ENCODE measurements at places on chromosomes 6 and 20.

DNA sequence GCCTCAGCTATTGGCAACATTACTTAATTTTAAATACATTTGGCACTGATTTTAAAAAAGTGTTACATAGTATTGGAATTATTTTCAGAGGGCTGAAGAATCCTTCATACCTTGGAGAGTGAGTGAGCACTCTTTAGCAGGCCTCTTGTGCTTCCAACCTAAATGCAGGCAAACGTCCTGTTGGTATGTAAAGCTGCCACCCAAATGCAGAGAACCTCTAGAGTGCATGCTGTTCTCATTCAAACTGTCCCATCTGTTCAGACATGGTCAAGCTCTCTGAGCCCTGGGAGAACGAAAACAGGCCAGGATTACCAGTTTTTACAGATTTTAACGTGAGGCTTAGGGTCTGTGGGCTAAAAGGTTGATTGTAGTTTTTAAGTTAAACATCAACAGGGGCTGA lies 378.0 kb upstream of the FLRT3 start:
- no peak for DNase-seq

- DNase-seq, result no peak
Measured at GRCh38 chr20:57260934-57261333, 5.5 kb downstream of the BMP7 start.

- no peak for DNase-seq
Measured at GRCh38 chr6:28523241-28523622, 2.4 kb upstream of the GPX5 start.

GRCh38 chr6:89289710-89290109 lies 25.4 kb downstream of the GABRR2 start:
- no peak for DNase-seq

- DNase-seq, result no peak
Measured at GRCh38 chr6:62615366-62616015, 329.5 kb upstream of the KHDRBS2 start.

GRCh38 chr6:31405996-31406395 lies 2.6 kb downstream of the MICA start:
- DNase-seq, result no peak

- no peak for DNase-seq
Measured at GRCh38 chr6:157151989-157152388, 171.3 kb downstream of the TMEM242 start.

DNA sequence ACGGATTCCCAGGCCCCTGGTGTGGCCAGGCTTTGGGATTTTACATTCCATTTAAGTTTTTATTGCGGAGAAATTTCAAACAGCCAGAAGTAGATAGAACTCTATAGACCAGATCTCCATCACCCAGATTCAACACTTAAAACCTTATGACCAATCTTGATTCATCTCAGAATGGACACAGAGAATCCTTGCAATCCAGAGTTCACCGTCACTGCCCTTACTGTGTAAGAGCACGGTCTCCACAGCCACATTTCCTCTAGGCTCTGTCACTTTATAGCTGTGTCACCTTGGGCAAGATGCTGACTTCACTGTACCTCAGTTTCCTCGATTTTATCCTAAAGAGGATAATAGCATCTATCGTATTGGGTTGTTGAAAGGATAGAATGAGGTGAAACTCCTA lies 979 bp downstream of the ZNF133 start:
- DNase-seq, result no peak

DNA sequence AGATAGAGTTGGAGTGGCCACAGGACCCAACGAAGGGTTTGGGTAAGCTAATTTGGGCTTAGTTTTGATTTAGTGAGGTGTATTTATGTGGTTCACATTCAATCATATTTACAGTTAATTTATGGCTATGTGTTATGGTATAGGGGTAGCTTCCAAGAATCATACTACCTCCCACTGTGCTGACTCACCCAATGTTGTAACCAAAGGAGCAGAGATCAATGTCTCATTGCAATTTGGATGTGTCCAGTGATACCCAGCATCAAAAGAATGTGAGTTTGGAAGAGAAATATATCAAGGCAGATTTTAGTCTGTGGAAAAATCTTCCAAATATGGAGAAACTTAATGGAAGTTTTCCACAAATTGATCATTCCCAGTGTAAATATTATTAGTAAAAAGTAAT lies 25.3 kb upstream of the SMIM8 start:
- DNase-seq, result no peak

DNA sequence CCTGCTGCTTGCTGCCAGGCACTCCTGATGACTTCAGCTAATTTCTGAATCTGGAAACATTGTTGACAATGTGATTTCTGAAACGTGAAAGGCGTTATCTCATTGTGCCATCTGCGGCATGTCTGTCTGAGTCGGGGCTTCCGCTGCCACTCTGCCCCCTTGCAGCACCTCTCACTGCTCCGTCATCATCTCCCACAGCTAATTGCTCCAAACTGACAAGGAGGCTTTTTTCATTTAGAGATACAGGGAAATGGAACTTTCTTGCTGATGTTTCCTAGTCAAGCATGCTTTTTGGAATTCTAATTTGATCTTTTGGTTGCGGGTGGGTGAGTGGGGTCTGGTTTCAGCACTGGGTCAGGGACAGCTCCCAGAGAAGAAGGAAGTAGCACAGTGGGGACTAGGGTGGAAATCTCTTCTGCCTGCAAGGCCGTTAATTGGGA lies 233.5 kb downstream of the DHX35 start:
- no peak for DNase-seq

- DNase-seq, result no peak
Measured at GRCh38 chr6:83479389-83479788, 32.9 kb upstream of the PRSS35 start.

DNA sequence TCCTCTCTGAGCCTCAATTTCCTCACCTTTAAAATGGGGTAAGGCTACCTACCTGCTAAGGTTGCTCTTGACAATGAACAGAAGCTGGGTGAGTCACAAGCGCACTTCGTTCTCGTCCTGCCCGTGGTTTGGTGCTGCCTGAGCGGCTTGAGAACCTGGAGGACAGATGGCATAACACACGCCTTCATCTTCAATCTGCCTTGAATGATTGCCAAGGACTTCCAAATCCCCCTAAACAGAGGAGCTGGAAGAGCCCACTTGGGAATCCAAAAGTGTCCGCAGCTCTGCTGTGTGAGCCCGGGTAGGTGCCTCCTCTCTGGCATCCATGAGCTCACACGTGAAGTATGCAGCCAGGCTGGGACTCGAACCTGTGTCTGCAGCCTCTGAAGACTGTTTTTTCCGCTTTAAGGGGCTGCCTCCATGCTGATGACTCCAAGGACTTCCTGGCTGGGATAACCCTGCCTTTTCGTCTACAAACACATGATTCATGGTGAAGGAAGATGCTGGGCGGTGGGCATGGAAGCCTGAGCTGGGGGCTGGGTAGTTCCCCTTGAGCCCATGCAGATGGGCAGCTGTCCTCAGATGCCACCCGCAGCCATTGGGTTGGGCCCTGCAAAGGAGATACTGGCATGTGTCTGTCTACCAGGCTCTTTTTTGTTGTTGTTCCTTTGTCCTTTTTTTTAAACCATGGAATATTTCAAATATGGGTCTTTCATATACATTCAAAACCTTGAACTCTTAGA lies 25.3 kb upstream of the CSNK2A1 start:
- DNase-seq, result no peak

- DNase-seq, result no peak
Measured at GRCh38 chr6:43286980-43287716, 10.9 kb upstream of the SLC22A7 start.

DNA sequence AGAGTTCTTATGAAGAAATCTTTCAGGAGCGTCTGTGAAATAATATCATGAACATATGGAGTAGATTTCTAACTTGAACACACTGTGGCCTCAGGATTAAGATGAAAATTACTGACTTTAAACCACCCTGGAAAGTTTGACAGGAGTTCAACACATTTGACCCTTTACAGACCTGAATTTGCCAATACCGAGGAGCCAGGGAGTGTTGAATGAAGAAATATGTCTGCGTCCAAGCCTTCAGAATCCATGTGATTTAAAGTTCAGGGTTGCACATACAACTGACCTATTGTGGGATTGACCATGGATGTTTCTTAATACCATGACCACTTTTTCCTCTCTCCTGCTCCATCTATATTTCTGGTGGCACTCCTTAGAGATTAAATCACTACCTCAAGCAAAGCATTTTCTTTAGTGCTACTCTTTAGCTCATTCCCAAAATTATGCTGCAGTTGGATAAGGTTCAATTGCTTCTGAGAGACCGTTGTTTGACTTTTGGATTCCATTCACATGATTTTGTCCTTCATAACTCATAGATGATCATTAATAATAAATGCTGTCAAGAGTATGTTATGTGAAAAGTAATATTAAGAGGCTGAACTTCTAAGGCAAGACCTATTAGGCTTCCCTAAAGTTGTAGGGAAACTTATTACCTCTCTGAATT lies 57.4 kb downstream of the PRL start:
- no peak for DNase-seq

- no peak for DNase-seq
Measured at GRCh38 chr6:145798530-145798929, 16.1 kb downstream of the FBXO30 start.

- no peak for DNase-seq
Measured at GRCh38 chr6:5665173-5665572, 341.6 kb downstream of the NRN1 start.

DNA sequence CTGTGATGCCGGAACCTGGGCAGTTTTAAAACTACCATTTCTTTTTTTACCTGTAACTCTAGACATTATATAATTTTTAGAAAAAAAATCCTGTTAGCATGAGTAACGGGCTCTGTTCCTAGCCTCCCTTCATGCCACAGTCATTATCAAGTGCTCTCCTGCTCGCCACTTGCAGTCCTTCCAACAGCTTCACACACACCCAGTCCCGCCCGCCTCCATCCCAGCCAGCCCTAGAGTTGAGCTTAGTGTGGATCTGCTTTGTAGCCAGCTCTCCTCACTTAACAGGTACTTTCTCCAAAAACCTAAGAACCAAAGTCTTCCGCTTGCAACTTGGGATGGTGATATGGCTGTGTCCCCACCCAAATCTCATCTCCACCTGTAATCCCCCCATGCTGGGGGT lies 51.5 kb downstream of the EZR start:
- no peak for DNase-seq

DNA sequence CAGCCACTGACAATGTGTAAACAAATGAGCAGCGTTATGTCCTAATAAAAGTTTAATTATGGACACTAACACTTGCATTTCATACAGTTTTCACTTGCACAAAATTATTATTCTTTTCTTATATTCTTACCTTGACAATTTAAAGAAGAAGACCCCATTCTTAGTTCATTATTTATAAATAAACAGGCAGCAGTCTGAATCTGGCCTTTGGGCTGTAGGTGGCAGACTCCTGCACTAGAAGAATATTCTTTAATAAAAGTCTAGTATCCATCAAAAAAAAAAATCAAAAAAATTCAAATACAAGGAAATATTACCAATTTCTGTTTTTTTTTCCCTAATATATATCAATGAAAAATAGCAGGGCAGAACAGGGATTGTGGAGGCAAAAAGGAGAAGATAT lies 24.8 kb downstream of the PTCHD4 start:
- DNase-seq, result no peak

DNA sequence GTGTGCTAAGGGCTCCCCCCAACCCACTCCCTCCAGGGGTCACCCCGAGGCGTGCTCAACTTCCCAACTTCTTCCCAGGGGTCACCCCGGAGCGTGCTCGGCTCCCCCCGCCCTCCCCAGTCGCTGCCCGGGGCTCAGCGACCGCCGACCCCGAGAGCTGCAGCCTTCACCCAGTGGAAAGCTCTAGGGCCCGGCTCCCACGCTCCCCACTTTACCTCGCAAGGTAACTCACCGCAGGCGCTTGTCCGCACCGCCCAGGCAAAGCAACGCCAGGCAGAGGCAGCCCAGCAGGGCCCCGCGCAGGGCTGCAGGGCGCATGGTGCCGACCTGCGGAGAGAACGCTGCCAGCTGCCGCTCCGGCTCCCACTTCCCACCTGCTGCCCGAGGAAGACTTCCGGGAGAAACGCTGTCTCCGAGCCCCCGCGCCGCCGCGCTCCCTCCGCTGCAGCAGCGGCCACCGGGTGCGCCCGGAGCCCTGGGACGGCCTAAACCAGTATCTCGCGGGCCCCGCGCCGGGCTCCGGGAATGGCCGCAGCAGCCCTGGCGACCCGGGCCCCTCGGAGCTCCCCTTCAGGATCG lies 396 bp downstream of the RNASET2 start:
- no peak for DNase-seq

- DNase-seq, result no peak
Measured at GRCh38 chr6:3557336-3557735, 100.5 kb upstream of the SLC22A23 start.

DNA sequence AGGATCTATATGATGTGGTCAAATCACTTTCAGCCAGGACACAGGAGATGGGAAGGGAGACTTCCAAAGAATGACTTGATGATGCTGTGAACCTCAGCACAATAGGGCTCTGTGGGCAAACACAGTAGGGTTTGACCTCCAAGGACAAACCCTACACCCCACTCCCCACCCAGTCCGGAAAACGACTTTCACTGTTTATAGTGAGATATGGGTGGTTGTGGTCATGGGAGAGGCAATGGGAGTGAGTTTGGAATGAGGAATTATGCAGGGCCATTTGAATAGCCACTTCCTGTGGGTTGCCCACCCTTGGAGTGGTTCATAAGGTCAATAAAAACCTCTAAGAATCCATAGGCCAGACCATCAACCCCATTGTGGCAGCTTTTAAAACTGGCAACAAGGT lies 38.4 kb upstream of the PRND start:
- no peak for DNase-seq

DNA sequence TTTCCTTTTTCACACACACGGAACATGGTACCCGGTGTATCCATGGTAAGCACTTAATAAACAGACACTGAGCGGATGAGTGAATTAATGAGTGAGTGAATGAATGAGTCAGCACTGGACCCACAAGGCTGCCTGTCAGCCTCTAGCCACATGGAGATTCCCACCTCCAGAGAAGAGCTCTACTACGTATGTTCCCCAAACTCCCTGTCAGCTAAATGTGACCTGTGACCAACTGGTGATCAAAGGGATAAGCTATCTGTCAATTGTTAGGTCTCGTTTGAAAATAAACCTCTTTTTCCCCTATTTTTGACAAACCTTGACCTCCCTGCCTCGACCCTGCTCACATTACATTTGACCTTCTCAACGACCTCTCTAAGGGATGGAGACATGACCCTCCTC lies 24.5 kb upstream of the TAF8 start:
- no peak for DNase-seq

GRCh38 chr20:23193801-23194384 lies 107.8 kb upstream of the CD93 start:
- no peak for DNase-seq

- no peak for DNase-seq
Measured at GRCh38 chr6:151263967-151264366, 24.2 kb downstream of the AKAP12 start.

DNA sequence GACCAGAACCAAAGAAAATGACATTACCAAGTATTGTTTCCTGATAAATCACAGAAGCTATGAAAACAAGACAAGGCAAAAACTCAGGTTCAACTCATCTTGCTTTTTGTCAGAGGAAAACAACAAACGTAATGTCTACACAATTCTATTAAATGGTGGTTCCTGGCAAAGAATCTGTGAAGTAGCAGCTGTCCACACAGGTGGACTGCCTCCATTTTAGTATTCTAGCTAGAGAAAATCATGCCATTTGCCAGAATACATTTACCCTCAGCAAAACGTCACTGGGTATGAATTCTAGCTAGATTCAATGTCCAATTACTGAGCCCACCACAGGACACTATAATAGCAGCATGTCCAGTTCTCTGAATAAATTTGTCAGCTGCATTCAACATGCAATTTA lies 125.4 kb downstream of the ADGRB3 start:
- no peak for DNase-seq

- no peak for DNase-seq
Measured at GRCh38 chr6:55913228-55914195, 38.1 kb upstream of the BMP5 start.

GRCh38 chr20:46708172-46708860 lies 1.1 kb upstream of the SLC2A10 start:
- DNase-seq, result no peak

GRCh38 chr6:82906489-82906888 lies 159.2 kb downstream of the UBE3D start:
- DNase-seq, result peak; percentile 20

Measured in AG04450 (cell line).